ENCODE measurements at places on chromosomes 7 and 10.

GRCh38 chr7:140209866-140210609 lies 33.3 kb upstream of the KDM7A start:
- no peak for DNase-seq

GRCh38 chr7:16114633-16115032 lies 306.7 kb downstream of the CRPPA start:
- DNase-seq: no peak

- no peak for DNase-seq
Measured at GRCh38 chr10:27383595-27384542, 120.2 kb upstream of the RAB18 start.

DNA sequence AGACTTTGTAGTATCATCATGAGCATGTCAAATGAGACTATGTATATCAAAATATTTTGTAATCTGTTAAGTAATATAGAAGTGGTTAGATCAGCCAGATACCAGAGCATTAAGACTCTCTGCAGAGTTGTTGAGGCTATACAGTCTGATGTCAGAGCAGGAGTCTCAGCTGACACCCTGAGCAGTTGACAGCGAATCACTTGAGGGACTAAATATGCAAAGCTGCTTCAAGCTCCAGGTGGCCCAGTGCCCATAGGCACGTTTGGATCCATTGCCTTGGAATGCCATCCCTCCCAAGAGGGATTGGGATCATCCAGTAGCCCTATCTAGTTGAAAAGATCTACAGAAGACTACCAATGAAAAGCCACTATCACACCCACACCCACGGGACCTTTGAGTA lies 210.2 kb downstream of the TAX1BP1 start:
- DNase-seq: no peak

DNA sequence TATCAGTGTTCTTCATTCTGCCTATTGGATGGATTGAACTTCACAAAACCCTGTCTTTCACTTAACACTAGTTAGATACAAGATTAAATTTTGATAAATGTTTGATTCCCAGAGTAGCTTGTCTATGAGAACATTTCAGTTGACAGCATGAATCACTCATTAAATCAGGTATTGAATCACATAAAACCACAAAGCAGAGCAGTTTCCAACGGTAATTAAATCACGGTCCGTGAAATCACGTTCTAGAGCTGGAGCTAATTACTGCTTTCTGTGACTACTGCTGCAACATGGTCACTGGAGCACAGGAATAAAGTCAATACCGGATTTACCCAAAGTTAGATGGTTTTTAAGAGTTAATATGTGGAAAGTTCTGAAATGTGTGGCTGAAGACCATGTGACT lies 257.8 kb upstream of the PCDH15 start:
- DNase-seq: no peak

- no peak for DNase-seq
Measured at GRCh38 chr7:763762-764161, 36.7 kb upstream of the PRKAR1B start.

- DNase-seq: peak; percentile 67
Measured at GRCh38 chr10:43137717-43138020, 576 bp upstream of the CSGALNACT2 start.

GRCh38 chr7:47475880-47476227 lies 106.1 kb downstream of the TNS3 start:
- no peak for DNase-seq

DNA sequence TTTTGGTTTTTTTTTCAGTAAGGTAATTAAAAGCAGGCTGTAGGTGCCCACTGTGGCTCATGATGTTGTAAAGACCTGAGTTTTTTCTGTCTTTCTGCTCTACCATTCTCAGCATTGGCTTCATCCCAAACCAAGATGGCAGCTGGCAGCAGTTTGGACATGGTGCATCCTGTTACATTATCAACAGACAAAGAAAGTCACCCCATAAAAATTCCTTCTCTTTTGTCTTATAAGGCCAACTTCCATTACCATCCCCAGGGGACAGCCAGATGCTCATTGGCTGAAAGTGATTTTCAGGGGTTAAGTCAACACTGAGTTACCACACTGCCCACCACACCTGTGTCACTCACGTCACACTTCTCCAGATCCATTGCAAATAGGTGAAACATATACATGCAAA lies 558.4 kb downstream of the SDK1 start:
- no peak for DNase-seq

GRCh38 chr10:69007260-69007659 lies 18.7 kb downstream of the KIFBP start:
- DNase-seq: no peak

DNA sequence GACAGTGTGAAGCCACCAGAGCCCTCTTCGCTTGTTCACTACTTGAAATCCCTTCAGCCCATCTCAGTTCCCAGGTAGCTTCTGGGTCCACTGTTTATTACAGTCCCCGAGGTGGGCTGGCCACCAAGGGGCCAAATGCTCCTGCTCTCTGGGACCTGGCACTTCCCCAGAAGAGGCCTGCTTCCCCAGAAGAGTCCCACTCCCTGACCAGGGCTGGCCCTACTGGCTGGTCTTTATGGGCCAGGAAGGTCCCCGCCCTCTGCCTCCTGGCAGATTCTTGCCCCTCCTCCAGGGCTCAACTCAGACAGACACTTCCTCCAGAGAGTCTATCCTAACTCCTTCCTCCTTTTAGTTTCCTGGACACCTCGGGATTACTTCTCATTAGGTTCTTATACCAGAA lies 70.7 kb upstream of the LRRC18 start:
- no peak for DNase-seq

DNA sequence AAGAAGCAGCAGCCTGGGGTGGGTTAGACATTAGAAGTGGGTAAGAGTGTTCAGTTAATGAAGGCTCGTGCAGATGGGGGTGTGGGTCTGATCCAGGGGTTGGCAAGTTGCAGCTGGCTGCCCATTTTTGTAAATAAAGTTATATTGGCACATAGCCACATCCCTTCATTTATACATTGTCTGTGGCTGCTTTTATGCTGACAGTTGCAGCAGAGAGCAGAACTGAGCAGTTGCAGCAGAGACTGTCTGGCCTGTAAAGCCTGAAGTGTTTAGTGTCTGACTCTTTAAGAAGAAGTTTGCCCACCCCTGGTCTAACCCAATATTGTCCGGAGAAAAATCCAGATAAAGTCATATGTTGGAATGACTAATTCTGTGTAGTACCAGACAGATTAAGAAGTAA lies 38.1 kb downstream of the GLRX3 start:
- DNase-seq: no peak

- DNase-seq: peak; percentile 57
Measured at GRCh38 chr7:136086712-136087111, 109.6 kb upstream of the MTPN start.

DNA sequence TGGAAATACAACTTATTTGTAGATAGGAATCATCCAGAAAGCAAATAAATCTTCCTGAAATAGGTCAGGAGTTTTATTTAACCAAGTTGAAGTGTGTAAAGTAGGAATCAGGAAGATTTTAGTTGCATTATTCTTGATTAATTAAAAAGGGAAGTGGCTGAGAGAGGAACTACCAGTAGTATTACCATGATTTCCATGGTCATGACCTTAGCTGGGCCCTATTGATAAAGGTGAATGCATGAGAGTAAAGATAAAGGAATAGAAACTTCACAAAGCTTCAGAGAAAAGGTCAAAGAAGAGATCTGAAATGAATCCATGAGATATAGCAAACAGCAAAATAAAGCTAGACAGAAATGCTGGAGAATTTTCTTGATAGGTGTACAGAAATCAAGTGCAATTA lies 46.2 kb upstream of the DLX6 start:
- DNase-seq: no peak

DNA sequence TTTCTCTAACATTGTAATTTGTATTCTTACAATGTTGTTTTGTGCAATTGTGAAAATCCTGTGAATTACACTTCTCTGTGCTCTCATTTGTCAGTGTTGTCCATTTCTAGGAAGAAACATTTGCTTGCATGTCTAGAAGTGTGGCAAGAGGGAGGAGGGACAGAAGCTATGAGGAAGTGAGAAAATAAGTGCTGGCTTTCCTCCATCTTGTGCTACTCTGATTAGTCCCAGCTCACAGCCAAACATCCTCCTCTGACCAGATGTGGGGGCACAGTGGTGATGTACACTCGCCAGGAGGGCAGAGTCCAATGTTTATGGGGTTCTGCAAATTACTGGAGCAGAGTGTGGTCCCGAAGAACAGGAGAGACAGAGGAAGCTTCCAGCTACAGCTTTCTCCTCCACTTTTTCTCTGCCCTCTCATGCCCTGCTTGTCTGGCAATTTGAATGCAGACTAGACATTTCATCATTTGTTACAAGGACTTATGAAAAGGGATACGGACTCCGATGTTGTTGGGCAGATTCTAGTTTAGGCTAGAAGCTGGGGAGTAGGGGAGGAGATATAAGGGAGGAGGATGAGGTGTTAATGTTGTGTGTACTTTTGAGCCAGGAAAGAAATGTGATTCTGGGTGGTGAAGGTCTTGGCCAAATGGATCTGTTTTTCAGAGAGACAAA lies 131.0 kb upstream of the C1GALT1 start:
- DNase-seq: no peak

DNA sequence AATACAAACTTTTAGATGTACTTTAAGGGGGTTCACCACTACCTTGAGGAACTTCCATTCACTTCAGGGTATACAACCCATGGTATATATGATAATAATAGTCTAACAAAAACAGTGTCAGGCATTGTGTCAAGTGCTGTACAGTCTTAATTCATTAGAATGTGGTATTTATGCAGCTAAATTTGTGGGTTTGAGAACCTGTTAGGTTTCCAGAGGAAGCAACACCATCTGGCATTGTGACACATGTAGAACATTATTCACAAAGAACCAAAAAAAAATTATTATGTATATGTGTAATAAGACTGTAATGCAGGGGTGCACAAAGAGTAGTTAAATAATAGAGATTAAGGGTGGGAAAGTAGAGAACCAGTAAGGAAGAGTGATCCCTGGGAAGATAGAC lies 26.3 kb downstream of the TMEM60 start:
- DNase-seq: no peak

DNA sequence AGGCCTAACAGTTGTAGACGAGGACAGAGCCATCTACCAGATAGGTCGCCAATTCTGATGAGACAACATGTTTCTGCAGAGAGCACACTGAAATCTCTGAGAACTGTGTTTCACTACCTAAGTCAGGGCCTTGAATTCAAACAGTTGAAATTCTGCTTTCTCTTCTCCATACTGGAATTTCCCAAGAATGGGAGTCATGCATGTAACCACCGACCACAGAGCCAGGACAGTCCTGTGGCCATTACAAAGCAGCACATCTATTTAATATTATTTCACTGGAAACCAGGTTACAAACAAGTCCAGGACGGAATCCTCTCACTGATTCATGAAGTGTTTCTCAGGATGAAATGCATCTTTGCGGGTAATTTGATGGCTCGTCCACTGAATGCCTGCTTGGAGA lies 62.0 kb upstream of the ST8SIA6 start:
- no peak for DNase-seq

GRCh38 chr7:120363414-120363813 lies 90.4 kb downstream of the KCND2 start:
- DNase-seq: no peak

- DNase-seq: no peak
Measured at GRCh38 chr10:132816718-132817117, 30.8 kb upstream of the NKX6-2 start.

- DNase-seq: no peak
Measured at GRCh38 chr7:36599645-36600313, 124.5 kb downstream of the AOAH start.

- DNase-seq: no peak
Measured at GRCh38 chr10:121300723-121301122, 297.5 kb downstream of the FGFR2 start.

DNA sequence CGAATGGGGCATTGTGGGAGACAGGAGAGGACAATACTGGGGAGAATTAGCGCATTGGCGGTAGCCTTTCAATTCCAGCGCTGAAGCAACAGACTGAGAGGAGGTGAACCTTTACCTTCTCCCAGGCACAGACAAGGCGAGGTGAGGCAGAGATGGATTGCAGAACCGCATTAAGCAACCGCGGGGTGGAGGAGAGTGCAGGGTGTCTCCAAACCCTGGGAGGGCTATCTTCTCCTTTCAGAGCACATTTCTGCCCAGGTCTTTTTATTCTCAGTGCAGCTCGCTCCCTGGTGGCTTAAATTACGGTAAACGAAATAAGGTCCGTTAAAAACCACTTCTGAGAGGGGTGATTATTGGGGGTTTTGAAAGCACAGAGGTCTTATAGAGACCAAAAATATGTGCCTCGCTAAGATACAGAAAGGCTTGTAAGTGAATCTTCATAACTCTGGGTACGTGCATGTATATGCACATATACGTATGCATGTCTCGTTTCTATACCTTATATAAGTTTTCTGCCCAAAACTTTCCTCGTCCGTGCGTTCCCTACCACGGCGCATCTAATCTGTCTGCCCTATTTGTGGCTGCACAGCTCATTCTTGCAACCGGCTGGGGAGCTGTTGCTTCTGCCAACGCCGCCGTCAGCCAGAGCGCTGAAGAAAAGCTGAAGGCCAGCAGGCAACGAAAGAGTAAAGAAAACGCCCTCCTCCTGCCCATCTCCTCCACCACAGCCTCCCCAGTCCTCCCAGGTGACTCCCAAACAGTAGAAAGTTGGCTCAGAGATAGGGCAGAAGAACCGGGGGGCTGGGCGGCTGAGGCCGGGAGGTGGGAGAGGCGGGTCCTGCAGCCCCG lies 895 bp upstream of the ZNF804B start:
- DNase-seq: peak; percentile 54

DNA sequence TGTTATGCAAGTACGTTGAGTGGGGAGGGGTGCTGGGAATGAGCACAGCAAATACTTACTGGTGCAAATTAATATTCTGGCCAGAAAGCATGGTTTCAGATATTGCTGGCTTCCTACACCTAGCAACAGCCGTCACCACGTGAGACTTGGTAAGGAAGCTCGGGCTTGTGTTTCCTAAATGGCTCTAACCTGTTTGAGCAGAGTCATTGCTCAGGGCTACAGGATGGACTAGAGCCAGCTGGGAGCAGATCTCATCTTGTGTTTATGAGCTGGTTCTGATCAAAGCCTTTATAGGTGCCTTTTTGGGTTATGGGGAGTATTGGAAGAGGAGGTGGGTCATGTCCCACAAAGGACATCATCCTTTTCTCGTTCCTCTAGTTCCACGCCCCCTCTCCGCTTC lies 200.3 kb downstream of the BUB3 start:
- no peak for DNase-seq

- no peak for DNase-seq
Measured at GRCh38 chr7:1974290-1975101, 258.2 kb downstream of the MAD1L1 start.

DNA sequence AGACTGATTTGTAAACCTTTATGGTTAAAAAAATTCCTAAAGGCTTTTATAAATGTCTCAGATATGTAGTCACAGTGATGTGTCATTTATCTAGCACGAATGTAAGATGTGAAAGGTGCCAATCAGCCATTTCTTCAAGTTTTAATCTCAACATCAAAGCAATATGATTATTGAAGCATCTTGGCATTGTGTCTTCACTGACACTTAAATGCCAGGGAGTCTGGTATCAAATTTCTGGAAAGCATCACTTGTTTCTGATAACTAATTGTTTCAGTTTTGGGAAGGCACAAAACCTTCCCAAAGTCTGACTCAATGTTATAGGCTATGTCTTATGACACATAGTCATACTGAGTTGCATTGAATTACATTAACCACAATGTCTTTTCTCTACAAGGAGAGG lies 492.0 kb upstream of the CNTNAP2 start:
- no peak for DNase-seq

- DNase-seq: no peak
Measured at GRCh38 chr10:2813693-2814092, 253.7 kb upstream of the PFKP start.
